Fibroblast of the aortic adventitia (primary cell): ENCODE measurements at places on chromosomes 1 and 21. TPM values are rescaled to one million over a fixed set of nuclear protein-coding genes. Genes with fewer than 3 reads are reported as not detected.

The DNM3 gene
- total RNA-seq = 2.0 and 2.1 TPM in 2 replicates

The STUM gene
- 0.98 TPM in 1 of 2 replicates, not detected in the other for total RNA-seq

The KCNE2 gene
- not detected in 2 replicates for total RNA-seq

The SPATA21 gene
- total RNA-seq = not detected in 2 replicates

The SPATA1 gene
- 0.41 and 3.0 TPM in 2 replicates for total RNA-seq

The PKP1 gene
- under 0.01 and 0.08 TPM in 2 replicates for total RNA-seq

The METTL13 gene
- total RNA-seq = 15.8 and 19.6 TPM in 2 replicates

The PRUNE1 gene
- total RNA-seq = 3.4 and 10.8 TPM in 2 replicates

The CDA gene
- total RNA-seq = 0.27 TPM in 1 of 2 replicates, not detected in the other

The DLGAP3 gene
- not detected in 2 replicates for total RNA-seq

The AMY1A gene
- not detected in 2 replicates for total RNA-seq

The LCE1C gene
- not detected in 2 replicates for total RNA-seq

The C8A gene
- total RNA-seq = not detected in 2 replicates

The INAVA gene
- total RNA-seq = not detected in 2 replicates

The DMRTA2 gene
- total RNA-seq = 0.18 TPM in 1 of 2 replicates, not detected in the other

The PCP4 gene
- not detected in 2 replicates for total RNA-seq

The HAO2 gene
- not detected in 2 replicates for total RNA-seq

The CITED4 gene
- 3.5 and 3.6 TPM in 2 replicates for total RNA-seq

The TTC34 gene
- 0.27 and 0.41 TPM in 2 replicates for total RNA-seq

The TFF3 gene
- total RNA-seq = not detected in 2 replicates

The GSTM5 gene
- 6.1 and 13.0 TPM in 2 replicates for total RNA-seq

The ZNF683 gene
- not detected in 2 replicates for total RNA-seq

The CA6 gene
- total RNA-seq = not detected in 2 replicates

The PACC1 gene
- 2.7 and 5.1 TPM in 2 replicates for total RNA-seq

The ATP6V1G3 gene
- not detected in 2 replicates for total RNA-seq

The KLF17 gene
- 0.27 and 1.1 TPM in 2 replicates for total RNA-seq

The STIL gene
- 3.9 and 29.1 TPM in 2 replicates for total RNA-seq

The JAK1 gene
- total RNA-seq = 159 and 255 TPM in 2 replicates

The IL20 gene
- not detected in 2 replicates for total RNA-seq

The TMEM82 gene
- total RNA-seq = not detected in 2 replicates

The BATF3 gene
- 4.8 TPM in 1 of 2 replicates, not detected in the other for total RNA-seq

The COL9A2 gene
- total RNA-seq = 1.8 and 7.0 TPM in 2 replicates

The SPRR4 gene
- total RNA-seq = not detected in 2 replicates

The BACH1 gene
- 81.3 and 86.9 TPM in 2 replicates for total RNA-seq

The MAB21L3 gene
- 0.18 and 0.41 TPM in 2 replicates for total RNA-seq

The NHLH1 gene
- not detected in 2 replicates for total RNA-seq

The CLK2 gene
- 29.7 and 53.7 TPM in 2 replicates for total RNA-seq

The MNDA gene
- total RNA-seq = not detected in 2 replicates

The TTC24 gene
- not detected in 2 replicates for total RNA-seq

The ZBTB37 gene
- total RNA-seq = 6.5 and 11.3 TPM in 2 replicates

The ESPN gene
- not detected in 2 replicates for total RNA-seq

The KCNA2 gene
- not detected in 2 replicates for total RNA-seq

The HRNR gene
- not detected in 2 replicates for total RNA-seq

The BARHL2 gene
- total RNA-seq = not detected in 2 replicates

The BTBD8 gene
- 5.2 and 14.0 TPM in 2 replicates for total RNA-seq

The CLSTN1 gene
- total RNA-seq = 53.0 and 61.5 TPM in 2 replicates

The ERICH3 gene
- not detected in 2 replicates for total RNA-seq

The COL24A1 gene
- total RNA-seq = 0.27 and 0.82 TPM in 2 replicates

The TAF1A gene
- total RNA-seq = 11.8 and 16.5 TPM in 2 replicates

The LIPI gene
- total RNA-seq = not detected in 2 replicates

The CHIA gene
- not detected in 2 replicates for total RNA-seq

The GNAT2 gene
- 0.18 TPM in 1 of 2 replicates, not detected in the other for total RNA-seq

The ATP1A4 gene
- total RNA-seq = not detected in 2 replicates

The NRDC gene
- total RNA-seq = 73.8 and 129 TPM in 2 replicates

The PLA2G2D gene
- not detected in 2 replicates for total RNA-seq
